Caco-2 (cell line): ENCODE measurements at places on chromosomes 16 and 17.

DNA sequence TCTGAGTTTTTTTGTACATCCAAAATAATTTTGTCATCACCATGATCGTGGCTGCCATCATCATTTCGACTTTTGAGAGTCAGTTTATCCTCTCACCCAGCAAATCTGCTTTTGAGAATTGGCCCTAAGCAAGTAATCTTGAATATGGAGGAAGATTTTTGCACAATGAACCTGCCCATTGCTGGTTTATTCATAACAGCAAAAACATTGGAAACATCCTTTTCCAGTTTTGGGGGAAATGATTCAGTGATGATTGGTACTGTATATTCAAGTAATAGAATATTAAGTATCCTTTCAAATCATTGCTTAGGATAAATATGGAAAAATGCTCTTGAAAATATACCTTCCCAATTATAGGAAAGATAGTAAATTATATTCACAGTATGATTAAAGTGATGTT is 53.1 kb downstream of the PRKCA start:
- H3K27me3 ChIP-seq: no peaks in the 10 kb centered on the region
- no peak overlapping the region for H3K4me3 ChIP-seq
- H3K36me3 ChIP-seq: no peaks in the 10 kb centered on the region
- DNase-seq: no peak

GRCh38 chr16:47493381-47494337 is 32.5 kb downstream of the PHKB start:
- no peaks in the 10 kb centered on the region for H3K27me3 ChIP-seq
- no peak for DNase-seq
- no peak overlapping the region for H3K4me3 ChIP-seq
- H3K27ac ChIP-seq: no peak overlapping the region

- peaks cover 5% of the 10 kb centered on the region; the same call in 1 of the 2 replicates for H3K4me1 ChIP-seq
- DNase-seq: no peak
- no peak overlapping the region for H3K4me3 ChIP-seq
- no peak overlapping the region for H3K27ac ChIP-seq
- no peaks in the 10 kb centered on the region for H3K36me3 ChIP-seq
These were observed 46.3 kb downstream of the PEMT start for GRCh38 chr17:17545031-17545820.

GRCh38 chr17:77142689-77143088 is 1.9 kb downstream of the SEC14L1 start:
- H3K4me1 ChIP-seq: peaks cover 38% of the 10 kb centered on the region
- no peak overlapping the region for H3K4me3 ChIP-seq
- no peak for DNase-seq
- H3K36me3 ChIP-seq: no peaks in the 10 kb centered on the region
- no peaks in the 10 kb centered on the region for H3K27me3 ChIP-seq

GRCh38 chr17:14918540-14918939 is 346.6 kb downstream of the PMP22 start:
- H3K27me3 ChIP-seq: no peaks in the 10 kb centered on the region
- H3K27ac ChIP-seq: no peak overlapping the region
- no peaks in the 10 kb centered on the region for H3K36me3 ChIP-seq
- no peak overlapping the region for H3K4me3 ChIP-seq
- no peaks in the 10 kb centered on the region for H3K4me1 ChIP-seq

DNA sequence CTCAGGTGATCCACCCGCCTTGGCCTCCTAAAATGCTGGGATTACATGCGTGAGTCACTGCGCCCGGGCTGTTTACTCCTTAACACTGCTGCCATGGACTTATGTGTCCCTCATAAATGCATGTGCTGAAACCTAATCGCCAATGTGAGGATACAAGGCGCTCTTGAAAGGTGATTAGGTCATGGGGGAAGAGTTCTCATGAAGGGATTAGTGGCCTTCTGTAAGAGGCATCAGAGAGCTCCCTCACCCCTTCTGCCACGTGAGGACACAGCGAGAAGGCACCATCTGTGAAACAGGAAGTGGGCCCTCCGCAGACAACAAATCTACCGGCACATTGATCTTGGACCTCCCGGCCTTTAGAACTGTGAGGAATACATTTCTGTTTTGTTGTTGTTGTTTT is 19.1 kb downstream of the ITPRIPL2 start:
- H3K36me3 ChIP-seq: no peaks in the 10 kb centered on the region
- H3K27ac ChIP-seq: no peak overlapping the region
- no peak overlapping the region for H3K4me3 ChIP-seq
- peaks cover 16% of the 10 kb centered on the region for H3K4me1 ChIP-seq
- DNase-seq: no peak

DNA sequence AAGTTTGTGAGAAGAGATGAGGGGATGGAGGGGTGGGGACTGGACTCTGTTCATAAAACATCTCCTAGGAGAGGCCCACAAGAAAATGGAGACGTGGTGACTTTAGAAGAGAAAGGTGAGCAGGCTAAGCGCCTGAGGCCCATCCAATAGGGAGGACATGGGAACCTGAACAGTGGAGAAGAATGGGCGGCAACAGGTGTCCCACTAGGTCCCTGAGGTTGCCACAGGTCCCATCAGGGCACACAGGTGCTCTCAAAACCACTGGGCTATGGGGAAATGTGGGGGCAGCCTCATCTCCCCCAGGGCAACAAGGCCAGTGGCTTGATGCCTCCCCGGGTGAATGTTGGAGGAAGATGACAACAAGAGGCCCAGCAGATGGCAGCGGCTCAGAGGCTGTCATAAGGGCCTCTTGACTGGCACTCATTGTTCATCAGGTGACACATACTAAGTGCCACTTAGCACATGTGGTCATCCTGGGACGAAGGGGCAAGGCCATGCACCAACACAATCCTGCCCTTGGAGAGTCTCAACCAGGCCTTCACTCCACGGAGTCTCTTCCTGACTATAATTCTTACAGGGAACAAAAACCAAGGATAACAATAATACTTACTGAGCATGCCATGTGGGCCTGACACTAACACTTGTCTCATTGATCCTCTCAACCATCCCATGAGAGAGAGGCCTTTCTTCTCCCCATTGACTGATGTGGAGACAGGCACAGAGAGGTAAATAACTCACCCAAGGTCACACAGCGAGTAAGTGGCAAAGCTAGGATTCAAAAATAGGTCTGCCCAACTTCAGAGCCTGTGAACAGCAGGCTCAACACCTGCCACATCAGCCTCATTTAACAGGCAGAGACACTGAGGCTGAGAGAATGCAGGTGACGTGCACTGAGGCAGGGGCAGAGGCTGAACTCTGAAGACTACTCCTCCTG is 38.0 kb downstream of the CUEDC1 start:
- H3K4me3 ChIP-seq: no peak overlapping the region
- H3K4me1 ChIP-seq: peaks cover 24% of the 10 kb centered on the region
- H3K27me3 ChIP-seq: no peaks in the 10 kb centered on the region
- H3K36me3 ChIP-seq: no peaks in the 10 kb centered on the region

DNA sequence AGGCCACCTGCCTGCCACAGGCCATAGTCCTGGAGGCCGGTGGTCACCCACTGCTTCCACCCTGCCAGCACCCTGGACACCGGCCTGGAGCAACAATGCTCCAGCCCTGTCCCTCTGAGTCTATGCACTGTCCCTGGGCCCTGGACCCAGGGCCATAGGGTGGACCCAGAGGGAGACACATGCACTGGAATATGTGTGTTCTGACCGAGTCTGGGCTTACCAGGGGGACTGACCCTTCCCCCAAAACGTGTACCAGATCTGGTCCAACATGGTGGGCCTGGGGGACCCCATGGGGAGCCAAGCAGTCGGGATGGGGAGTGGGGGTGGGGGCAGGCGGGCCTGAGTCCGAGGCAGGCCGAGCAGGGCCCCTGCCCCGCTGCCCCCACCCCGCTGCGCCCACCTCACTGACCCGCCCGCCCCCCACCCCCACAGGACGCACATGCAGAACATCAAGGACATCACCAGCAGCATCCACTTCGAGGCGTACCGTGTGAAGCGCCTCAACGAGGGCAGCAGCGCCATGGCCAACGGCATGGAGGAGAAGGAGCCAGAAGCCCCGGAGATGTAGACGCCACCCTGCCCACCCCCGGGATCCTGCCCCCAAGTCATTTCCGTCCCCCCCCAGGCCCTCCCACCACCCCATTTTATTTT is 357.4 kb downstream of the SEC14L1 start:
- H3K4me3 ChIP-seq: no peak overlapping the region
- DNase-seq: no peak
- peaks cover 1% of the 10 kb centered on the region for H3K36me3 ChIP-seq

DNA sequence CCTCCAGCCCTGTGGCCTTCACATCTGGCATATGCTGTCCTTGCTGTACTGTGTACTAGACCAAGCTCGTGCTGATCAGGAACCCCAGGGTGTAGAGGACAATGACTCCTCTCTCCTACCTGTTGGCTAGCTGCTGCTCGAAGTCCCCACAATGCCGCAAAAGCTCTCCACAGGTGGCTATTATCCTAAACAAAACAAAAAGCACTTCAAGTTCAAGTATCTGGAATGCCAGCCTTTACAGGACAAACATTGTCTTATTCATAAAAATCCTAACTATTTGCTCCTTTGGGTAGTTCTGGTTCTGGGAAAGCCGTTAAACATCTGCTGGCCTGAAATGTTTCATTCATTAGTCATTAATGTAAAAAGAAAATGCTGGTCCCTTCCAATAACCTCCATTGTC is 42.8 kb downstream of the COG7 start:
- H3K27me3 ChIP-seq: no peaks in the 10 kb centered on the region
- no peaks in the 10 kb centered on the region for H3K36me3 ChIP-seq
- no peak for DNase-seq
- H3K4me3 ChIP-seq: no peak overlapping the region
- H3K4me1 ChIP-seq: no peaks in the 10 kb centered on the region
- H3K27ac ChIP-seq: no peak overlapping the region

GRCh38 chr17:15381707-15382106 is 40.3 kb upstream of the TEKT3 start:
- no peak overlapping the region for H3K4me3 ChIP-seq
- no peaks in the 10 kb centered on the region for H3K27me3 ChIP-seq
- no peak for DNase-seq
- peaks cover 19% of the 10 kb centered on the region for H3K4me1 ChIP-seq
- H3K36me3 ChIP-seq: no peaks in the 10 kb centered on the region

DNA sequence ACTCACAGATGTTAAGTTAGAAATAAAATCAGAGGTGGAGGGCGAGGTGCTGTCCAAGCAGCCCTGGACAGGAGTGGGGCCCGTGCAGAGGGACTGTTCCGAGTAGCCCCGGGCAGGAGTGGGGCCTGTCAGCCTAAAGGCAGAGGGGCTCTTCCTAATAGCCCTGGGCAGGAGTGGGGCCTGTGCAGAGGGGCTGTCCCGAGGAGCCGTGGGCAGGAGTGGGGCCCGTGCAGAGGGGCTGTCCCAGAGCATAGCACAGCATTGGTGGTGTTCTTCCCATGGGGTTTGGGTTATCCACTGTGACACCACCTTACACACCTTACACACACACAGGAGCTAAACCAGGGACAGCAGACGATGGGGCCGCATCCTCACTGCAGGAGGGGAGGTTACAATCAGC is 10.4 kb downstream of the CEP131 start:
- H3K27me3 ChIP-seq: no peaks in the 10 kb centered on the region
- no peak overlapping the region for H3K27ac ChIP-seq
- H3K4me3 ChIP-seq: no peak overlapping the region
- no peak for DNase-seq
- no peaks in the 10 kb centered on the region for H3K4me1 ChIP-seq

DNA sequence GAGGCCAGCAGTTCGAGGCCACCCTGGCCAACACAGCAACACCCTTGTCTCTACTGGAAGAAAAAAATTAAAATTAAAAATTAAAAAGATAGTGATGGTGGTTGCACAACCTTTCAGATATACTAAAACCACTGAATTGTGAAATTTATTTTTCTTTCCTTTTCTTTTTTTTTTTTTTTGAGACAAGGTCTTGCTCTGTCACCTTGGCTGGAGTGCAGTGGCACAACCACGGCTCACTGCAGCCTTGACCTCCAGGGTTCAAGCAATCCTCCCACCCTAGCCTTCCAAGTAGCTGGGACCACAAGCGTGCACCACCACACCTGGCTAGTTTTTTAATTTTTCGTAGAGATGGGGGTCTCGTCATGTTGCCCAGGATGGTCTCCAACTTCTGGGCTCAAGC is 254.4 kb downstream of the SLC39A11 start:
- H3K27me3 ChIP-seq: no peaks in the 10 kb centered on the region
- DNase-seq: no peak
- H3K27ac ChIP-seq: no peak overlapping the region
- peaks cover 4% of the 10 kb centered on the region; the same call in 1 of the 2 replicates for H3K4me1 ChIP-seq
- H3K36me3 ChIP-seq: no peaks in the 10 kb centered on the region
- H3K4me3 ChIP-seq: no peak overlapping the region

DNA sequence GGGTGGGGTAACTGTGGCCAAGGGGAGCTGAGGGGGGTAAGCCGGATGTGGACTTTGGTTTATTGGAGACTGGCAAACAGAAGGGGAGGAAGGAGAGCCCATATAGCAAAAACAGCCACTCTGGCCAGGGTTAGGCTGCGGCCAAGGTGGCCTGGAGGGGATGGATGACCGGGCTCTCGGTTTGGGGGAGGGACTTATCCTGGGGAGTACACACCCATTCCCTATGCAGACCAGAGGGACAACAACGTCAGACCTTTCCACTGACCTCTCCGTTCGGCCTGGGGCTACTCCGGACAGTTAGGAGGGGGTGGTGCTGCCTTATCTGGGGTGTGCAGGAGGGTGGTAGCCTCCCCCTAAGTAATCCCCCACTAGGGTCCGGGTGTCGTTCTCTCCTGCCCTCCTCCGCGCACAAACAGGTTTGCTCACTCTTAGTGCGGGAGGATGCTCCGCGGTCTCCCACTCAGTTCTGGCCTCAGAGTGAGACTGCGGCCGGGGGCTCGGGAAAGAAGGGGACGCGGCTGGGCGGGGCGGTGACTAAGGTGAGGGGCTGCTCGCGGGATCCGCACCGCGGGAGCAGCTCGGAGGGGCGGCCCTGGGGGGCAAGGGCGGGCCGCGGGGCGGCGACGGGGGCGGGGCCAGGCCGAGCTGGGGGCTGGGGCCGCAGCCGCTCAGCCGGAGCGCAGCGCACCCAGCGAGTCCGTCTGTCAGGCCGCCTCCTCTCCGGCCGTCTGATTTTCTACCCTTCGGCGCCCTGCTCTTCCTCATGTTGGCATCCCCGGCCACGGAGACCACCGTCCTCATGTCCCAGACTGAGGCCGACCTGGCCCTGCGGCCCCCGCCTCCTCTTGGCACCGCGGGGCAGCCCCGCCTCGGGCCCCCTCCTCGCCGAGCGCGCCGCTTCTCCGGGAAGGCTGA is at the start of gene WNK4:
WNK4 (plus strand) TSS at position 675 of the 915 bp plus-strand sequence; CDS start at position 764, 89 bp downstream.
- peak; percentile 91 for DNase-seq
- peak within 1 kb of the TSS; percentile 65 for H3K27ac ChIP-seq
- H3K36me3 ChIP-seq: no peaks in the 10 kb centered on the region; the same call in 1 of the 2 replicates
- no peaks in the 10 kb centered on the region for H3K27me3 ChIP-seq
- H3K4me3 ChIP-seq: peak within 1 kb of the TSS; percentile 85

DNA sequence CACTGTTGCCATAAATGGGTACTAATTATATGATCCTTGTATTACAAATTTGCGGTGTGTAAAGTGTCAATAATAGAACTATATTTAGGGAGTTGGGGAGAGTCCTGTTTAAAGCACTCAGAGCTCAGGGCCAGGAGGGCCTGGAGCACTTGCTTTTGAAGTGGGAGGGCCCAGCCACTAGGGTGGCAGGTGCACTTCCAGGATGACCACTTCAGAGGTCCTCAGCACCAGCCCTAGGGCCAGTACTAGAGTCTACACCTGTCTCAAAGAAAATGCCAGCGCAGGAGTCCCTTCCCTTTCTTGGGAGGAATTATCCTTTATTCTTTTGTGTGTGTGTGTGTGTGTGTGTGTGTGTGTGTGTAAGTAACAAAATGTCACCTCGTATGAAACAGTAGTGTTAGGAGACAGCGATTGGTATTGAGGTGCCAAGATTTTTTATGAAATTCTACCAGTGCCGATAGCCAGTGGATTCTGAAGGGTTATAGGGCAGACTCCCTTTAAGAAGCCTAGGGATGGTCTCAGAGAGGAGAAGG is 31.9 kb downstream of the MYO18A start:
- peaks cover 43% of the 10 kb centered on the region for H3K4me1 ChIP-seq
- DNase-seq: peak; percentile 33
- H3K4me3 ChIP-seq: peak overlapping the region; percentile 20; the same call in 1 of the 2 replicates
- H3K27me3 ChIP-seq: no peaks in the 10 kb centered on the region
- peak overlapping the region; percentile 66 for H3K27ac ChIP-seq
